ENCODE measurements at places on chromosomes 2 and 18.

DNA sequence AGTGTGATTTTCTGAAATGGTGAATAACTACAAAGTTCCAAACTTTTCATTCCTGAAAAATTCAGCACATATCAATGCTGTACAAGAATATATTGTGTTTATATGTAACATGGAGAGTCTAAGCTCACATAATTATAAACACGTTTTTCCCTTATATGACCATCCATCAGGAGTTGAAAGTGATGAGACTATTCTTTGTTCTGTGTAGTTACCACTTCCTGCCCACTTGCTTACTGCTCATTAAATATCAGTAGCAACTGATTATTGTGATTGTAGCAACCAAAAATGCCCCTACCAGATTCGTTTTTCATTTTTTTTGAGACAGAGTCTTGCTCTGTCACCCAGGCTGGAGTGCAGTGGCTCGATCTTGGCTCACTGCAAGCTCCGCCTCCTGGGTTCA lies 30.8 kb downstream of the OTX1 start:
- DNase-seq, result no peak

DNA sequence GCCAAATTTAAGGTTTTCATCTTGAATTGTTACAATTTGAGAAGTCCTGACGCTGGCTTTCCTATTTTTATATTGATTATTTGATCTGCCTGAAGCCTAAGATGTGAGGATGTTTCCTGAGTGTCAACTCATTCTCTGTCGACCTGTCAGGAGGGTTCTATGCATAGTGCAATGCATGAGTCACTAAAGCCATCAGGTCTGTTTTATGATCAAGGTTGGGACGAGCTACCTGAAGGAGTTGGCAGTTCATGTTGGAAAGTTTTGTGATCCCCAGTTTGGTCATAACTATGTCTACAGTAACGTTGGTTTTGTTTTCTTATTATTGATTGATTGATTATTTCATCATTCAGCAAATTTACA lies 71.2 kb downstream of the NABP1 start:
- no peak for DNase-seq

DNA sequence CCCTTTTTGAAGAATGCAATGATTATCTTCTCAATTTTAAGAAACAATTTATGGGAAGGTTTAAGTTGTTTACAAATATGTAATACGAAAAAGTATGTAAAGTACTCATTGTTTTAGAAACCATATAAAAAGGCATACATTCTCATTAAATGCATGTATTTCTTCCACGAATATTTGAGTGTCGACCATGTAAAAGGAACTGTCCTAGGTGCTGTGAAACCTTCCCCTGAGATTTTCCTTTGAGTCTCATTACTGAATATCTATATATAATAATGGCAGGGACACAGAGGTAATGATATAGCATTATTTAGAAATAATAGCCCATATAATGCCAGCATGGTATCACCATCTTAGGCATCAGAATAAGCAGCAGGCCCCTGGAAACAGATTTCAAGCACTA lies 239.3 kb downstream of the ERBB4 start:
- DNase-seq, result no peak

DNA sequence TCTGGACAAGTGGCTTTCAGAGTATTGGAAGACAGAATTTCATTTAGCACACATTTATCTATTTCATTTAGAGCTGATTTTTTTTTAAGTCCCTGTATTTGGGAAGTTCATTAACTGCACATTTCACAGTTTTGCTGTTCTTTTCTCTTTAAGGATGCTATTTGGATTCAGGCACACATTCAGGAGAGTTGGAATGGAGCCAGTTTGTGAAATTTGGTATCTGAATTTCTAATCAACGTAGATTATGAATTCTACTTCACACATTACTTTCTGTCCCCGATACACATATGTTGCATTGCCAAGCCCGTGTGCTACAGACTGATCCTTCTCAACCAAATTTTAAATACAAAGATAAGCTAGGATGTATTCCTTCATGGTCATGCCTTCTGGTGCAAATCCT lies 503.9 kb downstream of the IRS1 start:
- no peak for DNase-seq

- DNase-seq, result no peak
Observed at GRCh38 chr2:183348492-183348891, 224.2 kb downstream of the NUP35 start.

- no peak for DNase-seq
Observed at GRCh38 chr18:11148680-11149440, 509 bp downstream of the PIEZO2 start.

DNA sequence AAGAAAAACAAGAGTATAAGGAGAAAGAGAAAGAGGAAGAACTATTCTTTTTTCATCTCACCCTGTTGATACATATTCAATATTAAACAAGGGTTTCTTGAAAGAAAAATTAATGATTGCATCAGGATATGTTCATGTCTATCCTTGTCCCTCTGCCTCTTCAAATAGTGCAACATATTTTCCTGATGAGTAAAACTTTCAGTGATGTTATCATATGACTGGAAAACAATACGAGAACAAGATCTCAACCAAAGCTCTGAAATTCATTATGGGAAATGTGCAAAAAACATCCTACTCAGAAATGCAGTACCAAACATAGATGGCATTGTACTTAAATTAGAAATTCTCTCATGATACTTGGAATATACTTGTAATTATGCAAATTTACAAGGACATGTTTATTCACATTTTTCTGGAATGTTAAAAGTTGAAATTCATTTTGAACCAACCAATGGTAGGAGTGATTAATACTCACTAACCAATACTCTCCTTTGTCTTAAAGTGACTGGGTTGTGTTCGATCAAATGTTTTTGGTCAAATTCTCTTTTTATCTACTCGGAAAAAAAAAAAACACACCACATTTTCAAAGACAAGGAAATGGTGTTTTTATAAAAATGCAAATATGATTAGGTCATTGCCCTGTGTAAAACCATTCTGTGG lies 148.9 kb upstream of the GULP1 start:
- no peak for DNase-seq
